ENCODE measurements at places on chromosomes 16 and 17.
A peak's percentile ranks its signal among the peaks of the same experiment; 100 is the strongest.

GRCh38 chr17:9330611-9331271 lies 244.9 kb downstream of the STX8 start:
- peak; percentile 58 for DNase-seq

GRCh38 chr16:15907863-15908478 lies 19.6 kb upstream of the CEP20 start:
- DNase-seq = peak; percentile 26

- DNase-seq = no peak
Measured at GRCh38 chr16:85617948-85618347, 4.8 kb downstream of the GSE1 start.

- DNase-seq = no peak
Measured at GRCh38 chr16:56828647-56829046, 36.4 kb upstream of the SLC12A3 start.

DNA sequence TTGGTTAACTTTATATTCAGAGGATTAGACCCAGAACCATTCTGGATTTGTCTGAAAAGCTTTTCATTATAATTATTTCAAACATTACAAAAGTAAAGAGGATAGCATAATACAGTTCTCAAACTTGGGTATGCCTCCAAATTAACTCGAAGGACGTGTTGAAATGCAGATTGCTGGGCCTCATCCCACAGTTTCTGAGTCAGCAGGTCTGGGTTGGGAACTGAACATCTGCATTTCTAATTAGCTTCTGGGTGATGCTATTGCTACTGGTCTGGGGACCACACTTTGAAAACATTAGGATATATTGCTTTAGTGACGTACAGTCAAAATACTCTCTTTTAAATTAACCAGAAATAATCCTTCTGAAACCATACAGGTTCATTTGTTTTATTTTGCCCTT lies 10.0 kb downstream of the TPPP3 start:
- no peak for DNase-seq

DNA sequence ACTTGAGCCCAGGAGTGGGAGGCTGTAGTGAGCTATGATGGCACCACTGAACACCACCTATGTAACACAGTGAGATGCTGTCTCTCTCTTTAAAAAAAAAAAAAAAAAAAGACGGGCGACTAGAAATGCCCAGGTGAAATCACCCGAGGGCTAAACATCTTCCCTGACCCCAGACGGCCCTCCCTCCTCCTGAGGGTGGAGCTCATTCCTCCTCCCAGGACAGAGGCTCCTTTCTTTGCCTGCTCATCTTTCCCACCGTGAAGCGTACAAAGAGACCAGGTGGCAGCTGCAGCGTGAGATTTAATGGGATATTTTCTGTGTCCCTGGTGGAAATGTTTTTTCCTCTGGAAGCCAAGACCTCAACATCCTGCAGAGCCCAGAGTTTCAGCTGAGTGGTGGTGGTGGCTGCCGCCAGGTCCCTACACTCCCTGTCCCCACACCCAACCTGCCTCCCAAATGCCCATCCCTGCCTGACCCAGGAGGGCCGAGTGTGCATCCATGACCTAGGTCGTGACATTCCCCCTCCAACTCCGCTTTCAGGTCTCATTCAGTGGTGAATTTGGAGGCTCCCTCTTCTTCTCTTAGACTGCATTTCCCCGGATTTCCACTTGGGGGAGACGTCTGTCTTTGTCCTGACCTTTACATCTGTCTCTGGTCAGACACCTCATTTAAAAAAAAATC lies 14.4 kb upstream of the GPRC5B start:
- peak; percentile 69 for DNase-seq

GRCh38 chr17:10197721-10198508 lies 491 bp downstream of the GAS7 start:
- no peak for DNase-seq

DNA sequence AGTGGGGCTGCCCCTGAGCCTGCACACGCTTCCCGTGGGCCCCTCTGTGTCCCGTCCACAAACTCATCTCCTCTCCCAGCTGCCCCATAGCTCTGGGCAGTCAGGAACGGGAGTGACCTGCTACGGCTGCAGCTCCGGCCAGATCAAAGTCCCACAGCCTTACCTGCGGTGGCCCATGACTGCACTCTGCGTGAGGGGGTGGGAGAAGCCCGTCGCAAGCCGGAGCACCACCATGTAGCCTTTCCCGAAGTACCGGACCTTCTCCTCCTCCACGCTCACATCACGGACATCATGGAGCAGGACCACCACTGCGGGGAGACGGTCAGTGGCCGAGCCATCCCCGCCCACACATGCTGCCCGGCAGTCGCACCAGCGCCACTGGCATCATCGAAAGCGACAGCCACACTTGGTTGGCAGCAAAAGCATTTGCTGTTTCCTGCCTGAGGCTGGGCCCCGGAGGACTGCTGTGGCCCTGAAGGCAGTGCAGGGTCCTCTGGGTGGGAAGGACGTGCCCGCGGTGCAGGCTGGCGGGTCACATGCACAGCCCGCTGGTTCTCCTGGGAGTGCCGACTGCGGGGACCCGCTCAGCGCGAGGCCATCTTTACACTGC lies 6.2 kb downstream of the CYBC1 start:
- DNase-seq = no peak

GRCh38 chr17:34879146-34879545 lies 82.1 kb downstream of the CCT6B start:
- DNase-seq = no peak

- no peak for DNase-seq
Measured at GRCh38 chr17:75661531-75661930, 5.4 kb downstream of the RECQL5 start.

GRCh38 chr16:57770361-57770760 lies 31.9 kb downstream of the KIFC3 start:
- DNase-seq = no peak

- DNase-seq = no peak
Measured at GRCh38 chr16:26599785-26600104, 467.0 kb upstream of the C16orf82 start.

- no peak for DNase-seq
Measured at GRCh38 chr17:71257096-71257495, 863.7 kb upstream of the SOX9 start.

DNA sequence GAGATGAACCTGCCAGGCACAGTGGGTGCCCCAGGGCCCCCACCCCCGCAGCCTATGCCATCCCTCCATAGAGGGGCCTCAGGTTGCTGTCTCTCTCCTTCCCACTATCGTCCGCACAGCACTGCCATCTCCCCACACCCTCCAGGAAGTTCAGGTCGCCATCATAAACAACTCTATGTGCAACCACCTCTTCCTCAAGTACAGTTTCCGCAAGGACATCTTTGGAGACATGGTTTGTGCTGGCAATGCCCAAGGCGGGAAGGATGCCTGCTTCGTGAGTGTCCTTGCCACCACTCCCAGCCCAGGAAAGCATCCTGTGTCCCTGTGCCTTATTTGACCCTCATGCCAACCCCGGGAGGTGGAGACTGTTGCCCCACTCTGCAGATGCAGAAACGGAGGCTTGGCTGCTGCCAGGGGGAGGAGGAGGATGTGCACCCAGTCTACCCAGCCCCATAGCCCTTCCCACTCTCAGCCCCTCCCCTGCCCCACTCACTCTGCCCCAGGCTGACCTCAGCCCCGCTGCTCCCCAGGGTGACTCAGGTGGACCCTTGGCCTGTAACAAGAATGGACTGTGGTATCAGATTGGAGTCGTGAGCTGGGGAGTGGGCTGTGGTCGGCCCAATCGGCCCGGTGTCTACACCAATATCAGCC lies 3.9 kb downstream of the PRSS21 start:
- DNase-seq = no peak

DNA sequence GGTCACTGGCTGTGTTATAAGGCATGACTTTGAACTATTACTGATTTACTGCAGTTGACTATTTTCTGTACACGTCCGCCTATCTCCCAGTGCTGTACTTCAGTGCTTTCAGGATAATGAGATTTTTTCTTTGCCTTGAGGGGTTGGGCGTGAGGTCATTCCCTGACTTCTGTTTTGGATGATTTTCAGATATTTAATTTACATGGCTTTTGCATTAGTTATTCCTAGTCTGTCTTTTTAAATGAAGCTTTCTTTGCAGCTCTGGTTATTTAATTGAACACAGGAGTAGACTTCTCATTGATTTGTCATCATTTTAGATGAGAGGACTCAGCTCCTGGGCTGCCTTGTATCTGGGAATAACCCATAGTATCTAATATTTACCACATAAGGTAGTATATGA lies 23.7 kb downstream of the WIPF2 start:
- DNase-seq = no peak

DNA sequence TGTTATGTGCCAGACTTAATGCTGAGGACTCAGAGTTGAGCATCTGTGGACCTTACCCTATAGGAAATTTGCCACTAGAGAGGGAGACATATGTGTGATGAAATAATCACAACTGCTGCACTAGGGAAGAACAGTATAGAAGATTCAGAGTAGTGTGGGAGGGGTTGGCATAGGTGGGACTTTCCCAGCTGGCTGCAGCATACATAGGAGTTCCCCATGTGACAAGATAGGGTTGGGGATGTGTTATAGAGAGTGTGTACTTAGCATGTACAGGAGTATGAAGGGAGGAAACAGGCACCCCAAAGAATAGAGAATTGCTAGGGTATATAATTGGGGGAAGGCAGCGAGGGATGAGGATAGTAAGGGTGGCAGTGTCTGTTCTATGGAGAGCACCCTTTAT lies 2.9 kb downstream of the NUP93 start:
- DNase-seq = no peak

- DNase-seq = no peak
Measured at GRCh38 chr16:76900285-76901263, 290.4 kb upstream of the MON1B start.

DNA sequence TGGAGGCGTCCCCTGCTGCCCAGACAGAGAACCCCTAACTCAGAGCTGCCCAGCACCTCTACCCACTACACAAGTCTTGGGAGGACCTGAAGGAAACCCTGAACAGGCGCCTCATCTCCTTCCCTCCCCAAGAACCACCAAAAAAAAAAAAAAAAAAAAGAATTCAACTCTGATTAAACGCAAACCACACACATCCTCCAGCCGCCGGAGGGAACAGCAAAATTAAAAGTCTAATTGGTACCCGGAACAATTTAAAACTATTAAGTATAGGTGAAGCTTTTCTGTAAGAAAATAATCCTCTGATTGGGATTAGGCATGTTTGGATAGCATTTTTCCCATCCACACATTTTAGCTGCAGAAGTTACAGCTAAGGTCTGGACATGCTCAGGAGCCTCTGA lies 202.7 kb downstream of the ZNF423 start:
- DNase-seq = no peak

DNA sequence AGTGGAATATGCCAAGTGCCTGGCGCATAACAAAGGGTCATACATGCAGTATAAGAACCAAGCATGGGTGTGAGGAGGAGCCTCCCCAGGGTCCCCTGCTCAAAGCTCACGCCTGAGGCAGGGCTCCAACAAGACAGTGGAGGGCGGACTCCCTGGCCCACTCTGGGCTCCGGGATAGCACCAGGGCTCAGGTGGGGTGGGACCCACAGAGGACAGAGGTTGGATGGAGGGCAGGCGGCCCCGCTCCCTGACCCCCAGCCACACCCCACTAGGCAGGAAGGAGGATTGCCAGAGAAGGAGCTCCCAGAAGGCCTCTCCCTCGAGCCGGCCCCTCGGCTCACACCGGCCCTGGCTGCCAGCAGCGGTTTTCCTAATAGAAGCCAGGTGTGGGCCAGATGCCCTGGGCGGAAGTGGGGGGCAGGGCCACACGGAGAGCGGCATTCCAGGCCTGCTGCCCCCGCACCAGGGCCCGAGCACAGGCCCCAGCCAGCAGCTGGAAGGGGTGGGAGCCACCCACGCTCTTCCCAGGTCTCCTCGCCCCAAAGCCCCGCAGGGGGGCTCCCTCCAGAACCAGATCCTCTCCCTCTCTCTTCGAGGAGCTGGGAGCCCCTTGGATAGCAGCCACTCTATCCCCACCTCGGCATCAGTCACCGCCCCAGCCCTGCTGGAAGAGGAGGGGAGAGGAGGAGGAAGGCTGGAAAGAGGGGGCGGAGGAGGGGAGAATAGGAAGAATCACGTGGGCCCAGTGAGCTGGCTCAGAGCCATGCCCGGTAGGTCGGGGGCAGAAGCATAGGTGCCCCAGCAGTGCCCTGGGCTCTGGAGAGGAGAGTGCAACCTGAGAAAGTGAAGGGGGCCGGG lies 21.0 kb downstream of the VASN start:
- no peak for DNase-seq

DNA sequence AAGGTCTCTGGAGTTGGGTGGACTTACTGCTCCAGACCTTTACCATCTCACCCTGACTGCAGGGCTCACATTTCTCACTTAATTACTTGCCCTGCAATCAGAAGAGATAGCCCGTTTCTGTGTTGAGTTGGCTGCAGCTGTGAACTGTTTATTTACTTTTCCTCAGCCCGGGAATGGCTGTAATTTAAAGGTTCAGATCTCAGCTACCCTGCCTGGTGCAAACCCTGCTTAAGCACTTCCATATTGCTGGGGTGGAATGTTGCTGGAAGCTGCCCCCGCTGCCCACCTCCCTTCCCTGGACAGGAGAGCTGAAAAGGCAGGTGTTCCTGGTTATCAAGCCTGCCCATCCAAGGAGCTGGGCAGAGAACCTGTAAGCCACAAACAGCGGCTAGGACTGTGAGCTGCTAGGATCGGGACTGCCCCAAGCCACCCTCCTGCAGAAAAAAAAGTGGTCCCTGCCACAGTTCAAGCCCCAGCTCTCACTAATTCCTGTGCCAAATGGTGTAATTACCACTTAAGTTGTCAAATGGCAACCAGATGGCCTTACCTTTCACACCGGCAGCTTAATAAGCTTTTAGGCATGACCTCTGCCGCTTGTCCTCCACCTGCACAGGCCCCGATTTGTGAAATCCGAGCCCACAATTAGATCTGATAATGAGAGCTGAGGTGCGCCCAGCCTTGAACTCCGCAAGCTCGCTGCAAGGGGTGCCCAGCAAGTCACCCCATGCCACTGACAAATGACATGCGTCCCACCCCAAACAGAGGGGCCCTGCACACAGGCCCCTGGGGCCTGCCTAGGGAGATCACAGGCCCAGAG lies 269.8 kb downstream of the C16orf95 start:
- DNase-seq = no peak

DNA sequence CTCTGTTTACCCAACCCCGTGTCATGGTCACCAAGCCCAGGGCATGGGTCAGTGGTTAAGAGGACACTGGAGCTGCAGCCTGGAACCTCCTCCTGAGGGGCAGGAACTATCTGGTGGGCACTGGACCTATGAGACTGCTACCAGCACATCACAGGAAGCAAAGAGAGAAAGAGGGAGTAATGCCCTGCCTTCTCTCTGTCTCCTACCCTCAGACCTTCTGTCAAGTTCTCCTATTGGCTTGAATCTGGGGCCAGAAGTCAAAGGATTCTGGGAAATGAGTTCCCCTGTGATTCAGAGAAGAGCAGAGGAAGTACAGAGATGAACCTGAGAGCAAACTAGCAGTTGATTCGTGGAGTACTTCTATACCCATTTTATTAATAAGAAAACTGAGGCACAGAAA lies 123.0 kb upstream of the GNAO1 start:
- DNase-seq = no peak

GRCh38 chr17:44061446-44061845 lies 5.0 kb downstream of the LSM12 start:
- no peak for DNase-seq

- no peak for DNase-seq
Measured at GRCh38 chr17:61461967-61462718, 9.9 kb downstream of the TBX4 start.
